ENCODE measurements at places on chromosomes 7 and 10.

- DNase-seq: no peak
These were observed 789.4 kb downstream of the TYW1 start for GRCh38 chr7:67786021-67786420.

DNA sequence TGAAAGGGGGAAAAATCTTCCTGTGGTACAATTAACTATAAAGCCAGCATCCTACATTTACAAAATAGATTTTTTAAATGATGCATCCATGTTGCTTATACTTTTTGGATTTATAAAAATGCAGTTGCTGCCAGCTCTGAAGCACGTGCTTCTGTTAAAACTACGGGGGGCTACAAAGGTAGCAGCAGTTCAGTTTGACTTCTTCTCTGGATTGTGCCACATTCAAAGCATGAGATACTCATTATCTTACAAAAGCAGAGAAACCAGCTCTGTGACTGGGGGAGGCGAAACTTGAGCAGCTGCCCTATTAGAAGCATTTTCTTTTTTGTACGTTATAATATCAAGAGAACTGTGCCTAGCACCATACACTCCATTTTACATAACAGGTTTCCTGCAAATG lies 31.1 kb downstream of the NEUROD6 start:
- no peak for DNase-seq

- DNase-seq: no peak
These were observed 58.0 kb upstream of the PFKP start for GRCh38 chr10:3009341-3009740.

- DNase-seq: no peak
These were observed 77.1 kb downstream of the INPP5A start for GRCh38 chr10:132614431-132615340.

- peak; percentile 21 for DNase-seq
These were observed 120.0 kb upstream of the SAMD8 start for GRCh38 chr10:74991435-74991834.

DNA sequence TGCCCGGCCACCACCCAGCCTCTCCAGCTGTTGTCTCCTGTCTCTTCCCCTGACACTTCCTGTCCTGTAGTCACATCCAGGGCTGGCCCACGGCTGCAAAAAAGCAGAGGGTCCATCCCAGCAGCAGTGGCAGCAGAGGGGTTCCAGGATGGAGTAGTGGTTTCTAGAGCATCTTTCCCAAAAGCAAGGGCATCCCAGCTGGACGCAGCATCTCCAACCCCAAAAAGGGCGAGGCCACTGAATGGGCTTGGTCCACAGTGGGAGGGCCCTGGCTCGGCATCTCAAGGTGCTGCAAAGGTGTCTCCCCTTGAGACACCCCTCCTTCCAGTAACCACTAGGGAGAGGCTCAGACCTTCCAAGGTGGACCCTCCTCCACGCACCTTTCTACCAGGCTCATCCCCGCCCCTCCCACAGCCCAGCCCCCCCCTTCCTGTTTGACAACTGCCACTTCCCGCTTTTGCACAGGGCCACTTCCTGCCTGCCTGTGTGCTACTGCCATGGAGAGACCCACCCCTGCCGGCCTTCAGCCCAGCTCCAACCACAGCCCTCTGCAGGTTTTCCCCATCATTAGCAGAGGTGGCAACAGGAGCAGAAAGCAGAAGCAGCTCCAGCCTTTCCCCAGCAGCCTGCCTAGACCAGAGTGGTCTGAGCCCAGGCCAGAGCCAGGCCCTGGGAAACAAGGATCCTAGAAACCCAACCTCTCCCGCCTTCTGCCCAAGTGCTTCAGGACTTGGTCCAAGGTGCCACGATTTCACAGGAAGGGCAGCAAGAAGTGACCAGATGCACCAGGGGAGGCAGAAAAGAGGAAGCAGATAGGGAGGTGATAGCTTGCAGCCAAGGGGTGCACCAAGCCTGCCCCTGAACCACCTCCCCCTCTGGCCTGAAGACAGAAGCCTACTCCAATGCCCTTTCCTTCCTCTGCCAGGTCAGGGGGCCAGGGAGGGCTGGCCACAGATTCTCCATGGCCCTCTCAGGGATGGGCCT lies 8.6 kb downstream of the CAMK2G start:
- no peak for DNase-seq

GRCh38 chr7:22192801-22193200 lies 164.2 kb downstream of the RAPGEF5 start:
- no peak for DNase-seq

DNA sequence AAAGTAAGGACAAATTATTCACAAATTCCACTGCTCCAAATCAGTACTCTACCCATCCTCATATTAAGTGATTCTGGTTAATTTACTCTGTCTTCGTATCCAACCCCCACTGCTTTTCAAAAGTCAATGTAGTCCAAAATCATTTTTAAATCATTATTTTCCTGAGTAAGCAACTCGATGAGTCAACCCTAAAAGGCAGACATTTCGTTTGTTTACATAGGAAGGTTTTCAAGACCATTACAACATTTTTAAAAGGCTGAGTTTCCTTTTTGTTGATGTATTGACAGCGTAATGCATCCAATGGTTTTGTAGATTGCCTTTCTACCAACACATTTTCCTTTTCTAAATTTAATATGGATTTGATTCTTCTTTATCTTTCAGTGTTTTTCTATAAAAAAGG lies 523.0 kb upstream of the ANKRD30A start:
- DNase-seq: peak; percentile 40

DNA sequence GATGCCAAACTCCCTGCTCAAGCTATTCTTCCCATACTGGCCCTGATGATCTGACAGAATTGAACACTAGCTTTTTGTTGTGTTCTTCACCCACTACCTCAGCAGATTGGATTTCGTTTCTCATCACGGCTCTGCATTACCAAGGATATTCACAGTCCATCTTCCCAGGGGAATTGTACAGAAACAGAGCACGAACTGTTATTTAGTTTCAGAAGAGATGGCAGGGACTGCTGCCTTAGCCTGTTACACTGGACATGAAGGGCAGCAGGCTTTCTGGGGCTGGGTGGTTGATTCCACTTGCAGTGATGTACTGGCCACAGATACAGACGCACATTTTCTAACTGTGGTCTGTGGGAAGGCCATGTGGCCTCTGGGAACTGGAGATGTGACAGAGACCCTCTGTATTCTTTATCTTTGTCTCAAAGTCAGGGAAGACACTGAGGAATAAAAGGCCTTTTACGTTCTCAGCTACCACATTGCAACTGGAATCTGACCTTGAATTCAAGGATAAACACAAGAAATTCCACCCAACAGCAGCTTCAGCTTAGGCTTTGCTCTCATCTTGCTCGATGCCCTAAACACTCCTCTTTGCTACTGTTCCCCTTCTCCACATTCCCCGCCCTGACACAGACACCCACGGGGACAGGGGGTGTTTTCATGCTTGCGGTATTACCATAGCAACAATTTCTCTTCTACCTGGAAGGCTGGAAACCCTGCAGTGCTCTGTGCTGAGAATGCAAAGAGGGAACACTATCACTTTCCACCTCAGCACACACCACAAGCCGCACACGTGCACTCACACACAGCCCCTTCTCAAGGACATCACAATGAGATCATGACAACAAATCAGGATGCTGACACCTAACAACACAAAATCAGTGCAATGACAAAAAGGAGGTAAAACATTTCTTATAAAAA lies 81.7 kb downstream of the RNF216 start:
- no peak for DNase-seq

- no peak for DNase-seq
These were observed 11.4 kb downstream of the STK31 start for GRCh38 chr7:23721456-23721855.

DNA sequence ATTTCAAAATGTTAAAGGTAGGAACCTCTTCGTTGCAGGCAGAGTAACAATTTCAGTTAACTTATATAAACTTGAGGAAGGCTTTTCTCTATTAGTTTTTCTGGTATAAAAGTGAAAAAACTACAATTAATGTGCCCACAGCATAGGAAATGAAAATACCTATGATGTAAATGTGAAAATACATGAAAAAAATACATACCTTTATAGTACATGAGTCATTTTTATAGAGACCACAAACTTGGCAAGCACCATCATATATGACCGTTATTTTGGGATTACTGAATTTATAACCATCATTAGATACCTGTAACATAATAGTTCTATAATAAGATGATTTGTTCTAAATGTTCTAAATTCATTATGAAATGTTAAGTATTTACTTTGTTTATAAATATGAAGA lies 42.7 kb downstream of the VWDE start:
- no peak for DNase-seq

GRCh38 chr10:132526676-132527075 lies 10.9 kb upstream of the INPP5A start:
- peak; percentile 73 for DNase-seq

GRCh38 chr10:93068411-93069244 lies 5.1 kb upstream of the CYP26A1 start:
- no peak for DNase-seq

GRCh38 chr7:37495574-37496184 lies 47.0 kb upstream of the ELMO1 start:
- DNase-seq: peak; percentile 18

DNA sequence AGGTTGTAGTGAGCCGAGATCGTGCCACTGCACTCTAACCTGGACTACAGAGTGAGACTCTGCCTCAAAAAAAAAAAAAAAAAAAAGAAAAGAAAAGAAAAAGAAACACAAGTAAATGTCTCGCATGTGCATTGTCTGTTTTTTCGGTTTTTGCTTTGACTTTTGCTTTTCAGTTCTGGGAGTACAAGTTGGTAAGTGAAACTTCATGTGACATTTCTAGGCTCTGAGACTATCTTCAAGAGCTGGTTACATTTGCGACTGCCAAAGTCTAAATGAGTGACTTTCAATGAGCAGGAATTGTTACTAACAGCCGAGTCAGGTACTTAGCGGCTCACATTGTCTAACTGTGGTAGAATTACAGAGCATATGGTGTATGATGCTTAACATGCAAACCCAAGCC lies 107.0 kb upstream of the CELF2 start:
- DNase-seq: no peak

GRCh38 chr7:30727061-30727945 lies 24.6 kb upstream of the INMT start:
- DNase-seq: no peak

DNA sequence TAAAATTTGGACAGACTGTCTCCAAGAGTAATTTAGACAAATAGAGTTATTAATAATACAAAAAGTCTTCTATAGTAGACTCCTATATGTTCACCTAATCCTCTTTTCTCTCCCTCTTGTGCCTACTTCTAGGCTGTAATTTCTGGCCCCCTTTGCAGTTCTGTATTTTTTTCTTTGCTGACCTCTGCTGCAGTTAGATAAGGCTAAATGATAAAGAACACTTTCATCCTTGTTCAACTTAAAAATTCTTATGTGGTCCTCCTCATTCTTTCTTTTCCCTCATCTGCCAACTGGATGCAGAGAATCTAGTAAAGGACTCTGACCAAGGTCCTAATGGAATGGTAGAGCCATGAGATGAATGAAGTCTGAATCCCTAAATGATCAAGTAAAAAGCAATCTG lies 20.1 kb downstream of the GLCCI1 start:
- no peak for DNase-seq

- no peak for DNase-seq
These were observed 177.8 kb downstream of the BBS9 start for GRCh38 chr7:33307205-33307604.

GRCh38 chr7:27185013-27185853 lies at the start of gene HOXA11:
Gene HOXA11 (minus strand): TSS chr7:27185232. CDS start chr7:27185144, 88 bp downstream.
- DNase-seq: peak; percentile 67

DNA sequence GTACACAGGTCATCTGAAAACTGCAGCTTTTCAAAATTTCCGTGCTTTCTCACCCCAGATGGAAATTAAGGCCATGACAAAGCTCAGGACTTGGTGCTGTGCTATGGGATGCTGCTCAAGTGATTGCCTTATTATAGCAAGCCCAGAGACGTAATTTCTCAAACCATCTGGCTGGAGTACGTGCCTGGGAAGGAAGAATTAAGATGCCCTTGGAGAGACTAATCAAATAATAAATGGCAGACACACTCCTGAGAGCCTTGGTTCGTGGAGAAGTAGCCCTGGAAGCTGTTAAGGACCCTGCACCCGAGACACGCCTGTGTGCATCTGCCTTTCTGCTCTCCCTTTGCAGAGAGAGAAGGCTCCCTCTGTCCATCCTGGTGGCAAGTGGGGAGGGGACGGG lies 38.3 kb upstream of the PRLHR start:
- no peak for DNase-seq

DNA sequence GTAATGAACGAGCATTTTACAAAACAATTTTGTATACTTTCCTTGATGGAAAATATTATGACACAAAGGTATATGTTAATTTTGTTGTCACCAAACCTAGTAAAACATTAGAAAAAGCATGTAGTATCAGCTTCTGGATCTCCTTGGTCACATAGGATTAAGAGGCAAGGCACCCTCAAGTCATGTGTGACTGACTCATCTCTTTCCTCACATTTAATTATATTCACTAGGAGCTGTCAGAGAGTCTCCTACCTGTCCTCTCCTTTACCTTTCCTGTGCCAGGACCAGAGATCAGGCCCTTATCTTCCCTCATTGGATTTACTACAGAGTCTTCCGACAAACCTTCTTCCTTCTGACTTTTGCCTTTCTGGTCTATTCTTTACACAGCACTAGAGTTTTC lies 111.3 kb upstream of the RPA3 start:
- DNase-seq: no peak

GRCh38 chr10:33876584-33877400 lies 542.3 kb upstream of the NRP1 start:
- DNase-seq: no peak

DNA sequence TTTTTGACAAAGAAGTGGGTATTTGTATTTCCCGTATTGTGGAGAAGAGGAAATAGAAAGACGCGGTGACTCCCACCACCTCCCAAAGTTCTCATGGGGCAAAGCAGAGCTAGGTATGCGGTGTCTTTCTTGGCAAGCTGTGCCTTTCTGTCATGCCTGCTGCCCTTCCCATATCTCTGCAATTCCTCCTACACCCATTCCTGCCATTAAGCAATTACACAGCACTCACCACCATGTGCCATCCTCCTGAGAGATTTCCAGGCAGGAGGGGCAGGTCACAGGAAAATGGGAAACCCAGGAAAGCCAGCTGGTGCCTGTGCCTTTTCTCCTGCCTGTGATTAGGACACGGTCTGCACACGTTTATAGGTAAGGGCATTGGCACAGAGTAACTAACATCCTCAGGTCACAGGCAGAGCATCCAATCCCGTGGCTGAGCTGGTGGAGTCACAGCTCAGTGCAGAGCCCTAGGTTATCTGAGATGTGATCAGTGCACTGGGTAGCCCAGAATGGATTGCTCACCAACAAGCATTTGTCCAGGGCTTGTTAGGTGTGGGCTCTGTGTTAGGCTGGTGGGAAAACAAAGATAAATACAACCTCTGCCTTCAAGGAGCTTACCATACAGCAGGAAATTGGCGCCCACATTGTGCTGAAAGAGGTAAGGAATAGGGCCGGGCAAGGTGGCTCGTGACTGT lies 9.4 kb upstream of the CRTAC1 start:
- no peak for DNase-seq
